A172 (cell line): ENCODE measurements at places on chromosomes 13 and 19. TPM values are rescaled to one million over a fixed set of nuclear protein-coding genes. Genes with fewer than 3 reads are reported as not detected.

The OR7D4 gene
- total RNA-seq = not detected in 2 replicates

DNA sequence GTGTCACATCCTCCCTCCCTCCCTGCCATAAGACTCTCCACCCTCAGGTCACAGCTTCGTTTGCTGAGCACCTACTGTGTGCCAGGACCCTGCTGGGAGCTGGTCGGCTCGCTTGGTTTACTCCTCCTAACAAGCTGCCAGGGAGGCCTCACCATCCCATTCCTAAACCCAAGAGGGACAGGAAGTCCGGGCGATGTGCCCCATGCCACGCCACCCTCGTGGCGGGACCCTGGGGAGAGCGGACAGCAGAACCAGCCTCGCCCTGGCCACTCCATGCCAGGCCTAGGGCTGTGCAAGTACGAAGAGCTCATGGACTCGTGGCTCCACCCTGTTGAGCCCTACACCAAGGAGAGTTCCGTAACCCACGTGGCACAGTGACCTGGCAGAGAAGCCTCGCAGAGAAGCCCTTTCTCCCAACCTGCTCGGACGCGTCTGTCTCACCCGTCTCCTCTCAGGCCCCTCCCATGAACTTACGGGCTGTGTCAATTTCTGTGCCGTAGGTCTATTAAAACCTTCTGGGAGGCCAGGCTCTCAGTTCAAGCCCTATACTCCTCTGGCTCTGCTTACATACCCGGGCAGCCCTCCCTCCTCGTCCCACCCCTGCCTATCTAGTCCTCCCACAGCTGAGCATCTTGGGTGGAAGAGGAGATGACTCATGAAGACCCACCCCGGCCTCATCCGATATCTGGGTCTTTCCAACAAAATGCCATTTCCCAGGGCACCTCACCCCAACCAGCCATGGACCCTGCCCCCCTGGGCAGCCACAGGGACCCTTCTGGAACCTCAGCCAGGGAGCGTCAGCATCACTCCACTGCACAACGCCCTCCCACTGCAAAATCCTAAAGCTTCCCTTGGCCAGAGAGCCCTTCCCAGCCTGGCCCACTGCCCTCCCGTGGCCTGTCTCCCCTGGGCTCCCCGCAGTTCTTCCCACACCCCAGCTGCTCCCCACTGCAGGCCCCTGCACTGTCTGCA, 2.6 kb downstream of the UBXN6 start:
- DNase-seq = peak; percentile 68

DNA sequence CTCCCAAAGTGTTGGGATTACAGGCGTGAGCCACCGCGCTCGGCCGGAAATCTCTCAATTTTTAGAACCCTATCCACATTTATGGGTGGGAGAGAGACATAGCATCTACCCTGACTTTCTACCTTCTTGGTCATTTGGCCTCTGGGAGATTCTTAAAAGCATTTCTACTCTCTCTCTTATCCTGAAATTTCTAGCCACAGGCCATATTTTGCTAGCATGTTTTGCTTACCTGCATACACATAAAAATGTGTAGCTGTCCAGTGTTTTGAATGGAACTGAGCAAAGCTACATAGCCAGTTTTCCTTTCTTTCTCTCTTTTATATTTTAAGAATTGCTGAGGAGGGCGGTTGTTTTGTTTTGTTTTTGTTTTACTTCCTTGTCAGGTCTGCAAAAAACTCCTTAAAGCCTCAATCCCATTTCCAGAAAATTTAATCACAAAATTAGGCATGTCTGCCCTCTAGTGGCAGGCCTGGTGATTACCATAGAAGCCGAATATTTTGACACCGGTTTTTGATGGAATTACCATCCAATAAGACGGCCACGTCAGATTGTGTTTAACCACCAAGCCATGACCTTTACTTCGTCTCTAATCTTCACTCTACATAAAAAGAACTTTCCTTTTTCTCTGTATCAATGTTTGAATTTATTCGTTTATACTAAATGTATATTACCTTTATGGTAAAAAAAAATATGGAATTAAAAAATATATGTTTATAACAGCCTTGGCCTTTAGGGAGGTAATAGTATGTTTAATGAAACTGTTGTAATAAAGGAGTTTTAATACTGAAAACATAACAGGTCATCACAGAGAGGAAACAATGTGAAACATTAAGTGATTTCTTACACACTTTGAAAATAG, 34.4 kb upstream of the OXGR1 start:
- DNase-seq = peak; percentile 42

GRCh38 chr13:20701461-20701860, 2.0 kb upstream of the IL17D start:
- no peak for DNase-seq

DNA sequence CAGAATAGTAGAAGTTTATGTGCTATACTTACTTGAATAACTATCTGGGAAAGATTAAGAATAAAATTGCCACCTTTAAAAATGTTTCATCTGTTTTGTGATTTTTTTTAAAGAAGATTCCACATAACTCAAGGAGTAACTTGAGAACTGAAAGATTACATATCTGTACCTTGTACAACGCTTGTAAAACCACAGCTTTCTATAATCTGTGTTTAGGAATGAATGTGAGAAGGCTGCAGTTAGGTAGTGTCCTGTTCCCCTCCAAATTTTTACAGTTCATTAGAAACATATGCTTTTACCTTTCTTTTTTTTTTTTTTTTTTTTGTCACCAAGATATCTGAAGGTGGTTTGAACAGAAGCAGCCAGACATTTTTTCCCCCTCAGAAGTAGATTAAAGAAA, 312.8 kb upstream of the GPC6 start:
- DNase-seq = no peak

DNA sequence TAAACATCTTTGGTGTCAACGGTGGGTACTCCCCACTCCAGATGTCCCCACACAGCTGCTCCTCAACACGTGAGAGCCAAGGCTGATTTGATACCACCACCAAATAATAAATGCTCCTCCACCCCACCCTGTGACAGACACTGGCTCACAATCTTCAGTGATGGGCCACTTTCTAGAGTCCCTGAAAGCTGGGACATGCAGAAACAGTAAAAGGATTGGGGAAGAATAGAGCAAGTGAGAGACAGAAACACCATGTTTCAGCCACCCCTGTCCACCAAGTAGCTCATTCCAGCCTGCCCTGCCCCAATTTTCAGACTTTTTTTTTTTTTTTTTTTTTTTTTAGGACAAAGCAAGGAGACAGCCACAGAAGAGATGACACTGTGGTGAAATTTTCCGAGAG, 1.6 kb downstream of the SLC46A3 start:
- no peak for DNase-seq

DNA sequence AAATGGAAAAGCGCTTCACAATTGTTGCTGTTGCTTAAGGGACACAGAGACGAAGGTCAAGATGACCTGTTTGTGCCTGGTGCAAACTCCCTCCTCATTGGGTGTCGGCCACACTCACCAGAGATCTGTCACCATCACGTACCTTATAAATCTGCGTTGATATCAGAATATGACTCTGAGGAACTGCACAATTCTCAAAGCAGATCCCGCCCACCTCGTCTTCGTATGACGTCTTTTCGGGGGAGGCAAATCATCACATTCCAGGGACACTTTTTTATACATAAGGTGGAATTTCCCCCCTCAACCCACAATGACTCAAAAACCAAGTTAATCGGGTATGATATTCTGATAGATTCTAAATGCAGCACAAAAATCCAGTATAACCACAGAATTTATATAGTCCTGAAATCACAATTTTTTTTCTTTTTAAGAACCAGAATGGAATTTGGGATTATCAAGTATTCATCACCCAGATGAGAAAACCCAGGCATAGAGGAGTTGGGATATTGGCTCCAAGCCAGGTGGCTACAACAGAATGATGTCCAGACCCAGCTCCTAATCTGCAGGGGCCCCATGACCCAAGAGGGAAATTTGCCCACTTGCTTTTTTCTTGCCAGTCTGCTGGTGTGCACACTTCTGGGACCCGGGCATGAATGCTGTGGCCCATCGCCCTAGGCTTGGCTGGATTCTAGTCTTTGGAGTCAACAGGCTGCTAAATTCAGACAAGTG, 50.6 kb upstream of the MTIF3 start:
- no peak for DNase-seq

DNA sequence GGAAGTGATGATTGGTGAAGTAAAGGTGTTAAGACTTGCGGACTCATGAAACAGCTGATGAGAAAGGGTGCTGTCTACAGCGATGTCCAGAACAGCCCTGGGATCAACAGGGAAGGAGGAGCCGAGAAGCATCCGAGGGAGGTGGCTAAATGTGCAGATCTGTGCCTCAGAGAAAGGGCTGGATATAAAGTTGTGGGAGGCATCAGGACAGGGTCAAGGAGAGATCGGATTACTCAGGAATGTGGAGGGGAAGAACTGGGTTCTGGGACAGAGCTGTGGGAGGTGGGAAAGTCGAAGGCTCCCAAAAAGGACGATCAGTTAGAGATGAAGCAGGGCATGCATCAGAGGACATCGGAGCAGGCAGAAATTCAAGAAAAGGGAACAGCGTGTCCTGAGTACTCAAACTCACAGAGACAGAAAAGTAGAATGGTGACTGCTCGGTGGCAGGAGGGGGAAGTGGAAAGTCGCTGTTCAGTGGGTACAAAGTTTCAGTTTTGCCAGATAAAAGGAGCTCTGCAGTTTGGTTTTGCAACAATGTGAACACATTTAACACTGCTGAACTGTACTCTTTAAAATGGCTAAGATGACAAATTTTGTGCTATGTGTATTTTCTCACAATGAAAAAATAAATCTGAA, 1.9 kb downstream of the SIGLEC14 start:
- DNase-seq = no peak

The IGFL4 gene
- total RNA-seq = not detected in 2 replicates

- peak; percentile 1 for DNase-seq
Observed at GRCh38 chr13:80840316-80840976, 499.5 kb upstream of the SPRY2 start.

- no peak for DNase-seq
Observed at GRCh38 chr13:30622551-30622950, 4.8 kb downstream of the USPL1 start.

The KANK3 gene
- total RNA-seq = 1.0 and 1.2 TPM in 2 replicates

The SIGLECL1 gene
- not detected in 2 replicates for total RNA-seq

The C19orf85 gene
- total RNA-seq = 0.07 TPM in 1 of 2 replicates, not detected in the other

DNA sequence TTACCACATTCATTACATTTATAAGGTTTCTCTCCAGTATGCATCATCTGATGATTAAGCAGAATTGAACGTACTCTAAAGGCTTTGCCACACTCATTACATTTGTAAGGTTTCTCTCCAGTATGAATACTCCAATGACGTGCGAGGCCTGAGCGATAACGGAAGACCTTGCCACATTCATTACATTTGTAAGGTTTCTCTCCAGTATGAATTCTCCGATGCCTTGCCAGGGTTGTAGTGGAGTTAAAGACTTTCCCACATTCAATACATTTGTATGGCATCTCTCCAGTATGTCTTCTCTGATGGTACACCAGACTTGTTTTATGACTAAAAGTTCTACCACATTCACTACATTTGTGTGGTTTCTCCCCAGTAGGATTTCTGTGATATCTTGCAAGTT, 16.8 kb upstream of the ZNF432 start:
- DNase-seq = no peak

DNA sequence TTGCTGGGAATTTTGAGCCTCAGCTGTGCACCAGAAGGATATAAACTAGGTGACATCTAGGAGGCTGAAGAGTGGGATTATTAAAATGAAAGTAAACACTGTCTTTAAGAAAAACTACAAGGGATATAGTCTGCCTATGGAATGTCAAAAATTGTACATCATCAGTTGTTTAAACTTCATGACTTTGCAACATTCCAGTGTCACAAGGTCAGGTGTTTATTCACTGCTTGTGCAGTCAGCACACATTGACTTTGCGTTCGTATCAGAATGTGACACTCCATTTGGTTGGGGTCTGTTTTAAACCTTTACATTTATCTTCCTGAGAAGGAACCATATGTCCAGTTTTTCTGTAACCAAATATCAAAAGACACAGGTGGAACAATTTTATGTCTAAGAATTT, 85.6 kb downstream of the KL start:
- DNase-seq = no peak

DNA sequence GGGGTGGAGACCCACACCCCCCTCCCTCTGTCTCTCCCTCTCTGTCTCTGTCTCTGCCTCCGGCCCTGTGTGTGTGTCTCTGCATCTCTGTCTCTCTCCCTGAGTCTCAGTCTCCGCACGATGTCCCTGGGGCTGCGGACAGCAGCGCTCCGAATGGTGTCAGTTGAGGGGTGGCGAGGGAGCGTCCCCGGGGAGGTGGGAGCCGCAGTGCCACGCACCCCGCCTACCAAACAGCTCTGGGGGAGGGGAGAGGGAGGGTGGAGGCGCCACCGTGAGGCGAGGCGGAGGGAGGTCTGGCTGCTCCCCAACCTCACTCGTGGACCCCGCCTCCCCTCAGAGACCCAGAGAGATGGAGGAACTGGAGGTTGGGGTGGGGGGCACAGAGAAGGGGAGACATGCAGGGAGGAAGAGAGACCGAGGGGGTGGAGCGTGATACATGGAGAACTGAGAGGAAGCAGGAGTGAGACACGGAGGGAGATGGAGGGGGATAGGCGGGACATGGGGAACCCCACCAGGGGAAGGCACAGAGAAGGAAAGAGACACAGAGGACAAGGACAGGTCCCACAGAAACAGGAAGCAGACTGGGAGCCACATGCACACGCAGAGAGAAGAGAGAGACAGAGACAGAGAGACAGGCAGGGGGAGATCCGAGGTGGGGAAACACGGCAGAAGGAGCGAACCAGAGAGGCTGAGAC, 7.2 kb downstream of the ERFL start:
- DNase-seq = no peak

DNA sequence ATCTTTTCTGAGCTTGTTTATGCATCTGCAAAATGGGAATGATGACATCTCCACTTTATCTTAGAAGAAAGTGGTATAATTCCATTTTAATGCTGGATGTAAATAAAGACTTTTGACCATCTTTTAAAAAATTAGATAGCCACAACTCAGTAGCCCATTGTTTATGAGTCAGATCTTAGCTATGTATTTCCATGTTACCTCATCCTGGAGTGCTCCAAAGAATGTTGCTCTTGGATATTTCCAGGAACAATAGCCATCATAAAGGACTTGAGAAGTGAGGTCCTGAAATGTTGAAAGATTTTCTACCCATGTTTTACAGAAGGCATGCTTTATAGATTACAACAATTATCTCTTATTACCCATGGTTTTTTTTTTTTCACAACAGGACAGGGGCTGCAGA, 229.3 kb upstream of the EDNRB start:
- DNase-seq = peak; percentile 80

- no peak for DNase-seq
Observed at GRCh38 chr13:99379856-99380801, 72.9 kb upstream of the GPR183 start.

DNA sequence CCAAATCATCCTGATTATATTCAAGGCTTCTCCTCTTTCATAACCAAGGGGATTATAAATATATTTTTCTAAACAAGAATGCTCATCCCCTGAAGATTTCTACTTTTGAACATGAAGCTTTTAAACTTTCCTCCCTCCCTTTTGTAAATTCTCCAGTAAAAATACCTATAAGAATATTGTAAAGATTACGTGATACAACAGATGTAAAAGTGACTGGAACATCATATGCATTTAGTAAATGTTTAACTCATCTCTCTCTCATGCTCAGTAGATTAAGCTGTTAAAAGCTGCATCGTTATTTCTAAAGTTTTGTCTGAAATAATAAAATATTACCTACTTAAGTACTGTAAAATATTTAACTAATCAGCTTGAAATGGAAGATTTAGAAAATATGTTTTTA, 281.1 kb downstream of the SPRY2 start:
- no peak for DNase-seq

The LILRB5 gene
- total RNA-seq = not detected in 2 replicates

GRCh38 chr19:16372065-16372915, 47.7 kb downstream of the KLF2 start:
- no peak for DNase-seq

The VSTM2B gene
- not detected in 2 replicates for total RNA-seq
